ENCODE measurements at places on chromosomes 12 and 14.

DNA sequence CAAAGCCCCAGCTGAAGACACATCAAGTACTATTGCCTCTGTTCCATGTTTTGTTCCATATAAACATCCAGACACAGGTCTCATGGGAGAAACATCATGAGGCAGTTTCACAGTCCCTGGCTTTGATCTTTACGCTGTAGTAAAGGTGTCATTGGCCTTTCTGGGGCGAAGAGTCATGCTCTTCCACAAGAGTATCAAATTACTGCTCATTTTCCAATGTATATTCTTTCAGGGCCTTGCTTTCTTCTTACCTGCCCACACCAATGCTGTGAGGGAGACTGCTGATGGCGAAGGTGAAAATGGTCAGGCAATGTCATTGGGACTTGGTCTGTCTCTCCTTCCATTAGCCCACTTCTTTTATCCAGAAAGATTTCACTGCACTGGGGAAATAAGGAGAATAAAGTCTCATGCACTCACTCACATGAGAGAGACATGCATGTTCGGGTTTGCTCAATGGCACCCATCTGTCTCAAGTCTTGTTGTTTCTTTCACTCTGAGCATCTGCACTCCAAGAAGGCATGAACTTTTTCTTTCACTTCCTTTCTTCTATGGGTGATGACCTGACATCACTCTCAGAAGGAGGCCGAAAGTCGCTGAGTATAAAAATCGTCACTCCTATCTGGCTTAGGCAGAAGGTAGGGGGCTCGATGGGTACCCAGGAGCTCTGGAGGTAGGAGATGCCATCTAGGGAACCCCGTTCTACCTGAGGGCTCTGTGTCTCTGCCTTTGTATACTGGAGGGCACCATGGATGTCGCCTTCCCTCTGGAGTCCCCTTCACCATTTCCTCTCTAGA is 1.3 kb upstream of the JDP2 start:
- DNase-seq: no peak

DNA sequence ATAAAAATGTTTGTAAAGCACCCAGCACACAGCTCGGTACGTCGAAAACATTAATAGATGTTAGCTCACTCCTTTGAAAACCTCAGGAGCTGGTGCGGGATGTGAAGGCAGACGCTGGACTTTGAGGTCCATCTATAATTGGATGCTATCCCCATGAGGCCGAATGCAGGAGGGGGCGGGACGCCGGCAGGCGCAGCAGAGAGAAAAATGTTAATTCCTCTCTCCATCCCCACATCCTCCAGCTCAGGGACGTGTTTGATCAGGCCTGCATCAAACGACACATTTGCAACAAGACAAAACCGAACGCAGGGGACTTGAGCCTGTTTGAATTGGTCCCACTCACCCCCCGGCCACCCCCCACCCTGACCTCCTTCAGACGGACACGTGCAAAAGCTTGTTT is 231.0 kb downstream of the RBM19 start:
- peak; percentile 8 for DNase-seq

GRCh38 chr14:101884934-101885576 is 79.3 kb upstream of the DYNC1H1 start:
- DNase-seq: no peak

- DNase-seq: no peak
Observed at GRCh38 chr12:112645586-112645985, 146.0 kb upstream of the RPH3A start.

- DNase-seq: no peak
Observed at GRCh38 chr12:10372559-10372958, 17.3 kb downstream of the KLRK1 start.

GRCh38 chr14:88987516-88987915 is 163.1 kb downstream of the TTC8 start:
- DNase-seq: no peak

GRCh38 chr14:61438860-61439765 is 117.7 kb downstream of the PRKCH start:
- DNase-seq: peak; percentile 63

- DNase-seq: no peak
Observed at GRCh38 chr14:27917896-27918295, 848.7 kb upstream of the FOXG1 start.

DNA sequence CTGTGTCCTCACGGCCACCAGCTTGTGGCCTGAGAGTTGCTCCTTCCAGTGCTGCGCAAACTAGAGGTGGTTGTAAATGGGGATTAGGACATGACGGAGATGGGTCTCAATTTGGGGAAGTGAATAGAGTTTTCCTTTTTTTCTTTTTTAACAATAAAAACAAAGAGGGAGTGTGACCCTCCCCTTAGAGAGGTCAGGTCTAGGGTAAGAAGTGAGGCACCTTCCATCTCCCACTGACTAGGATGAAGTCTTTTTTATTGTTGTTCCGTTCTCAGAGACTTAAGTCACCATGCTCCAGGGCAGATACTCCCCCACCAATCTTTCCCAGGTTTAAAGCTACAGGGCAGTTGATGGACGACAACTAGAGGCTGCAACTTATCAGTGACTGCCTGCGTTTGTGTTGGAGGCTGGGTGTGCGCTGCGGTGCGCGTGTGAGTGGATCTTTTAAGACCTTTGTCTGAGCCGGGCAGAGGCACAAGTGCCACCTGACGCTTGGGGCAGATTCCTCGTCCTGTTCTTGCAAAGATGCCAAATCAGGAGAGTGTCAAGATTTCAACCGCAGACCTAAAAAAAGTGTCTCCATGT is 2.1 kb upstream of the GSC start:
- DNase-seq: no peak

DNA sequence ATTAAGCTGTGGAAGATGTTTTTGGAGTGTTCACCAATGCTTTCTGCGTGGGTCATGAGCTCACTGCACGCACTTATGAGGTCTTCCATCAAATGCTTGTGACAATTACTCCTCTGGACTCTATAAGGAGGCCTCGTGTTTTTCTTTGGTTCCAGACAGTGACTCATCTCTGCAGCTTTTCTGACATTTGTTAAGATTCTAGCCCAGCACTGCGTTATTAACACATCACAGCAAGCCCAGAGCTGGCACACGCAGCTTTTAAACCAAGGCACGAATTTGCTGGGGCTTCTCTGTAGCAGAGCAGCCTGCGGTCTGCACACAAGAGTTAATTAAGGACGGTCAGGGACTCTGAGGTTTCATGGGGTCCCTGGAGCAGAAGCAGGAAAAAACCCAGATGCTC is 16.9 kb downstream of the MEG3 start:
- peak; percentile 84 for DNase-seq

DNA sequence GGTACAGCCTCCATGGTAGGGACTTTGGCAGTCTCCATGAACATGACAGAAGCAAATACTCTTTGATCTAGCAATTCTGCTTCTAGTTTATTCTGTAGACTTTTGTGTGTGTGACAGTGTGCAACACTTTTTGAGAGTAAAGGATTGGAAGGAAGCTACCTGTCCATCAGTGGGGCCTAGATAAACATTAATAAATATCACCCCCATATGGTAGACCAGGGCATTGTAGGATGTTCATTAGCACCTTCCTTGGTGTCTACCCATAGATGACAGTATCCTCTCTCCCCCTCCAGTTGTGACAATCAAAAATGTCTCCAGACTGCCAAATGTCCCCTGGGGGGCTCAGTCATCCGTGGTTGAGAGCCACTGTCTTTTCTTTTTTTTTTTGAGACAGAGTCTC is 10.8 kb downstream of the SNRNP35 start:
- no peak for DNase-seq

DNA sequence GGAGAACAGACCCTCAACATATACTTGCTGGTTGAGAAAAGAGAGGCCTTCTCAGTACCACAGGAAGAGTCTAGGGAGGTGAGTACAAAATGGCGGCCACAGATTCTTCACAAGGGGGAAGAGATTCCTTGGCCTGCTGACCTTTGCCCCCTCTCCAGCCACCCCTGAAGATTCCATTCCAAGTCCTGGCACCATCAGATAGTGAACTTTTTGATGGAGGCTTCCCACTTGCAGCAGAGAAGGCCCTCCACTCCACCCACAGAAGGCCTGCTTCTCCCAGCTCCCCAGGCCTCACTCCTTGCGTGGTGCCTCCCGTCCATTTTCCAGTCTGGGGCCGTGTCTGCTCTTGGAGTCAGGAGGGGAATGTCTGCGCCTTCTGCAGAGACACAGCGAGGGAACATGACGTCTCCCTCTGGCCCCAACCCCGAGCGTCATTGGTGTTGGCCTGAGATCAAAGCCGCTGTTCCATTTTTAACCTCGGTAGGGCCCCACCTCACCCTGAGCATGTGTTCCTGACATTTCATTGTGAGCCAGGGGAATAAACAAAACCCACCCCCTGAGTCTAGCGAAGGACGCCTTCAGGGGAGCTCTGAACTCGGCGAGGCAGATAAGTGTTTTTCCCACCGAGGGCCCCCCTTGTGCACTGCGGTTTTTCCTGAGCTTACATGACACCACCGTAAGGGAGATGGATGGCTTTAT is 268.7 kb upstream of the TBX3 start:
- DNase-seq: peak; percentile 50

GRCh38 chr12:71942703-71943102 is 4.1 kb downstream of the TPH2 start:
- no peak for DNase-seq

- no peak for DNase-seq
Observed at GRCh38 chr14:80606347-80606772, 335.2 kb downstream of the CEP128 start.

- no peak for DNase-seq
Observed at GRCh38 chr12:121135320-121135719, 2.6 kb downstream of the P2RX7 start.

GRCh38 chr14:96081767-96082400 is 42.7 kb downstream of the C14orf132 start:
- DNase-seq: no peak

DNA sequence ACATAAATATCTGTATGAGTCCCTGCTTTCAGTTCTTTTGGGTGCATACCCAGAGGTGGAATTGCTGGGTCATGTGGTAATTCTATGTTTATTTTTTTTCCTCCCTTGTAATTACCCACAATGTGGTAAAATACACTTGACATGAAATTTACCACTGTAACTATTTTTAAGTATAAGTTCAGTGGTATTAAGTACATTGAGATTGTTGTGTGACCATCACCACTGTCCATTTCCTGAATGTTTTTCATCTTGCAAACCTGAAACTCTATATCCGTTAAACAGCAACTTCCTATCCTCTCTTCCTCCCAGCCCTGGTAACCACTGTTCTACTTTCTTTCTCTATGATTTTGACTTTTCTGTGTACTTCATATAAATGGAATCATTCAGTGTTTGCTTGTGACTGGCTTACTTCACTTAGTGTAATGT is 51.4 kb downstream of the BORCS5 start:
- DNase-seq: no peak
